ENCODE measurements at places on chromosomes 5 and 9.
A peak's percentile ranks its signal among the peaks of the same experiment; 100 is the strongest.

- DNase-seq, result no peak
Measured at GRCh38 chr5:139092741-139093343, 105.3 kb downstream of the SIL1 start.

DNA sequence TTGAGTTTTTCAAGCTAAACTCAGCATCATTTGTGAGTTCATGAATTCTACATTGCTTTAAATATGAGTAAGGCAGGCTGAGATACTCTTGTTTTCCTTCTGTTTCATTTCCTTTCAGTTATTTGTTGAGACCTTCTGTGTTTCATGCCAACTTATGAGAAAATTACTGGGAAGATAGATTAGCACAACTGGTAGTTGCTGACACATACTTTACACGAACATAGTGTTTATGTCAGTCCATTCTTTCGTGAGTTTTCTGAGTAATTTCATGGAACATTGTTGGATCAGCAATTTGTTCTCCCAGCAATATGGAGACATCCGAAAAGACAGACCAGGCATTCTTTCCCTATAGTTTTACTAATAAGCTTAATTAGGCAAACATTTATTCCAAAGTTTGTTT lies 102.0 kb upstream of the SMC5 start:
- no peak for DNase-seq

GRCh38 chr5:159252195-159252594 lies 10.9 kb upstream of the UBLCP1 start:
- DNase-seq, result no peak

DNA sequence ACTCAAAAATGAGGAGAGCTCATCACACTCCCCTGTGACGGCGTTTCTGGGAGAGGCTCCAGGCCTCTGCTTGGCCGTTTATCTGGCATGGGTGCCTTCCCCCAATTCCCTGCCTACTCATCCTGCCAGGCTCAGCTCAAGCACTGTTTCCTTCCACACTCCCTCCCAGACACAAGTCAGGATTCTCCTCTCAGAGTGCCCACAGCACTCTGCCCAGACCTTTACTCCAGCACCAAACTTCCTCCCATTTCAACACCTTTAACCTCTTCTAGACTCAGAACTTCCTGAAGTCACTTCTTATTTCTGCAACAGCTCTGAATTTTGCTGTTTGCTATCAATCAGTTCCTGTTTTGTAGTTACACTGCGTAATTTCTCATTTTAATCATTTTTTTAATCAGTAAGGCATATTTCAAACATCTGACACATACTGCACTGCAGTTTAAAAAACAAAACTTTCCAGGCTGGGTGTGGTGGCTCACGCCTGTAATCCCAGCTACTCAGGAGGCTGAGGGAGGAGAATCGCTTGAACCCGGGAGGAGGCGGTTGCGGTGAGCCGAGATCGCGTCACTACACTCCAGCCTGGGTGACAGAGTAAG lies 16.0 kb downstream of the TRMO start:
- no peak for DNase-seq

GRCh38 chr9:93593144-93593658 lies 16.8 kb downstream of the PHF2 start:
- no peak for DNase-seq

DNA sequence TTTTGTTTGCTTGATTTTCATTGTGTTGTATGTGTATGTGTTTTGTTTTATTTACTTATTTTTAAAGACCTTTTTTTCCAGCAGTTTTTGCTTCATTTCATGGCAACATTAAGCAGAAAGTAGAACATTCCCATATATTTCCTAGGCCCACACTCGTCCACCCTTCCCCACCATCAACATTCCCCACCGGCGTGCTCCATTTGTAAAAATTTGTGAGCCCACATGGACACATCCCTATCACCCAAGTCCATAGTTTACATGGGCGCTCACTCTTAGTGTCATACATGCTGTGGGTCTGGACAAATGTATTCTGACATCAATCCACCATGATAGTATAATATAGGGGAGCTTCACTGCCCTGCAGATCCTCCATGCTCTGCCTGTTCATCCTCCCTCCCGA lies 133.8 kb downstream of the ADAMTS16 start:
- DNase-seq, result no peak

DNA sequence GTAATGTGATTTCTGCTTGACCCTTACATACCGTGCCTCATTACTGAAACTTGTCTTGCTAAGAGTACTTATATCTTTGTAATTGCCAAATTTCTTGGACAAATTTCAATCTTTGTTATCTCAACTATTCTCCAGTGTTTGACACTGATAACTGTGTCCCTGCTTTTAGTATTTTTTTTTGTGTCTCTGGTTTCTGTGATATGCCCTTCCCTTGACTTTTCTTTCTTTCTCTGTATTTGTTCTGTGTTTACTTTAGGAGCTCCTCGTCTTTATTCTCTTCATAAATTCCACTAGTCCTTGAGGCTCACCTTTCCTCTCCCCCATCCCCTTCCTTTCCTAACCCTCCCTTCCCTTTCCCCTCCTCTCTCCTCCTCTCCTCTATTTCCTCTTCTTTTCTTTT lies 123.7 kb upstream of the FBXL17 start:
- DNase-seq, result no peak

DNA sequence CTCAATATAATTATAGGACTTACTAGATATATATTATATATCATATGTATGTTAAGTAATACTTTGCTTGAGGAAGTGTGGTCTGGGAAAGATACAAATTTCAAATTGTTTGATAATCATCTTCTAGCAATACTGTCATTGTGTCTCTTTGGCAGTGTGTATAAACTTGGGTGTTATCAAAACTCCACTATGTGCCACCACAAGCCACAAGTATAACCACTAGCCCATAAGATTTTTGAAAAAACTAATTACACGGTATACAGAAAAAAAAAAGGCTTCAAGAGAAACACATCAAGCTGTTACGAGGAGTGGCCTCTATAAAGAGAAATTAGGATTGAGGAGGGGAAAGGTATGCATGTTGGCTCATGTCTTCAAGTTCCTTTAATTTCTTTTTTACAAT lies 44.7 kb upstream of the PCSK5 start:
- no peak for DNase-seq

DNA sequence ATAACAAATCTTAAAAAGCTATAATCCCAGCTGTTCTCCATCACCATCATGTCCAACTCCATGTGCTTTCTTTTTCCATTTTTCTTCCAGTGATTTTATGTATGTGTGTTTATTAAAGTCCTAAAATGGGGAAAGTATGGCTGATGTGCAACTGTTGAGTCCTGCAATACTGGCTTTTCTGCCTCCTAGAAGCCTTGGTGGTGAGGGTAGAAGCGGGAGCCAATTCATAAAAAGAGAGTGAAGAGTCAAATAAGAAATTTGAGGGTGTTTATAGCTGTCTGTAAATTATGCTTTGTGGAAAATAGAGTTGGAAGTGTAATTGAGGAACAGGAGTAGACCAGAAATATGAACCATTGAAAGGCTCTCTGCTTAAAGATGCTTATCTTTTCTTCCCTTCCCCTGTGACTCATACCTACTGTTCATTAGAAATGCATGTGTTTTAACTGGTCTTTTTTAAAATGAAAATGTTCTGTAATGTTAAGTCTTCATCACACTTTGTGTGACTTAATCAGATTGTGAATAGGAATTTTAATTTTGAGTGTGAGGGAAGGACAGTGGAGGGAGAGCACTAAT lies 80.1 kb downstream of the ZCCHC7 start:
- DNase-seq, result no peak

DNA sequence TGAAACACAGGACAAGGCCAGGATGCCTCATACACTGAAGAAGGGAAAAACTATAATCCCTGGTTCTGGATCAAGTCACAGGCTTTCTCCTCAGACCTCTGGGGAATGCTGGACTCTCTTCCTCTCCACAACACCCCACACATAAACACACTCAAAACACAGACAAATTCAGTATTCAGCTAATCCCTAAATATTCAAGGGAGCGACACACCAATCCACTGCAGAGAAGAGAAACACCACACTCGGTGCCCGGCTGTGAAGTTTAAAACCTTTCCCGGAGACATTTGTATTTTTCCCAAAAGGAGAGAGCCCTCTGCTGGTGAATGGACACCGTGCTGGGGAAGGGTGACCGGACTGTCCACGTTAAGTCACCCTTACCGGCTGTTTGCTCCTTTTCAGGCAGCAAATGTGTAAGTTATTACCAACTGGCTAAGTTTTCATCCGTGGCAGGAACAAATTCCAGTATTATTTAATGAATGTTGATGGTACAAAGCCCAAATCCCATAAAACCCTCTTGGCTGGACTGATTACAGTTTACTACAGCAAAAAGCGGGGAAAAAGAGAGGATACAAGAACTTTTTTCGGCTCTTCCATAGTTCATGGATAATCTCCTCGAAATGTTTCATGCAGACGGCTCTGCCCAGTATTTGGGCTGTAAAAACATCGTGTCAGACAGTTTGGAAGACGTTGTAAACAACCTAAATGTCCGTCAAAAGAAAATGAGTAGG lies 130.9 kb upstream of the SLC30A5 start:
- DNase-seq, result peak; percentile 64

- no peak for DNase-seq
Measured at GRCh38 chr9:84512493-84512892, 157.0 kb upstream of the NTRK2 start.

DNA sequence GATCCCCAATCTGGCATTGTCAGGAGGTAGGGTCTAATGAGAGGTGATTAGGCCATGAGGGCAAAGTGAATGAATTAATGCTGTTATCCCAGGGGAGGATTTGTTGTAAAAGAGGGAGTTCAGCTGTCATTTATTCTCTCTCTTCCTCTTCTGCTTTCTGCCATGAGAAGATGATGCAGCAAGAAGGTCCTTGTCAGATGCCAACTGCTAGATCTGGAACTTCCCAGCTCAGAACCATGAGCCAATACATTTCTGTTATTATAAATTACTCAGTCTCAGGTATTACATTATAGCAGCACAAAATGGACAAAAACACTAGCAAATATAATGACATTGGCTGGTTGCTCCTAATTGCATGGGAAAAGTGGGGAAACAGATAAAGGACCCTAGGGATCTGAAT lies 15.6 kb upstream of the BICD2 start:
- DNase-seq, result no peak

DNA sequence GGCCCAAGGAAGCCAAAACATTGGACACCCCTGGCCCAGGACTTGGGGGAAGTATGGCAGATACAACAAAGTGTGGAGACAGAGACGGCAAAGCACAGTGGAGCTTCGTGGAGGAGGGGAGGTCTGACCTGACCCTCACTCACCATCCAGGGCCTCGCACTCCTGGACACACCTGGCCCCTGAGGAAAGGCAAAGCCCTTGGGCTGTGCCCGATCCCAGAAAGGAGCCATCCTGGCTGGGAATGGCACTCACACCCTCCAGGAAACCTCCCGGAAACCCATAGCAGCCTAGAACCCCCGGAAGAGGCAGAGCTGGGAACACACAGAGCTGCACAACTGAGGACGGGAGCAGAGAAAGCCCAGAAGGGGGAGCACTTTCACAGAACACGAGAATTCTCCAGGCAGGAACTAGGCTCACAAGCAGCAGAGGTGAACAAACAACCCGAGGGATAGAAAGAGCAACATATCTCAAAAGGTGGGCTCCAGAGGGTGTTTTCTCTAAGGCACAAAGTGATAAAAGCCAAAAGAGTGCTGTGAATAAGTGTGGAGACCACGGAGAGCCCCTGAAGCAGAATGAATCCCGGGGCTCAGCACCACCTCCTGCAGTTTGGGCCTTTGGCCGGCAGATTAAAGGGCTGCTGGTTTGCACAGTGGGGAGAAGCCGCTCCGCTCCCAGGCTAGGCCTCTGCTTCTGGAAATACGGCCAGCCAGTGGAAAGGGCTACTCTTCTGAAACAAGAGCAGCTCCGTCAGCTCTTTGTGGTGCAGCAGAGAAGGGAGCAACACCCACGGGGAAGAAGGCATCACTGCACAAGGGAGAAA lies 108.2 kb downstream of the UBE2R2 start:
- no peak for DNase-seq

DNA sequence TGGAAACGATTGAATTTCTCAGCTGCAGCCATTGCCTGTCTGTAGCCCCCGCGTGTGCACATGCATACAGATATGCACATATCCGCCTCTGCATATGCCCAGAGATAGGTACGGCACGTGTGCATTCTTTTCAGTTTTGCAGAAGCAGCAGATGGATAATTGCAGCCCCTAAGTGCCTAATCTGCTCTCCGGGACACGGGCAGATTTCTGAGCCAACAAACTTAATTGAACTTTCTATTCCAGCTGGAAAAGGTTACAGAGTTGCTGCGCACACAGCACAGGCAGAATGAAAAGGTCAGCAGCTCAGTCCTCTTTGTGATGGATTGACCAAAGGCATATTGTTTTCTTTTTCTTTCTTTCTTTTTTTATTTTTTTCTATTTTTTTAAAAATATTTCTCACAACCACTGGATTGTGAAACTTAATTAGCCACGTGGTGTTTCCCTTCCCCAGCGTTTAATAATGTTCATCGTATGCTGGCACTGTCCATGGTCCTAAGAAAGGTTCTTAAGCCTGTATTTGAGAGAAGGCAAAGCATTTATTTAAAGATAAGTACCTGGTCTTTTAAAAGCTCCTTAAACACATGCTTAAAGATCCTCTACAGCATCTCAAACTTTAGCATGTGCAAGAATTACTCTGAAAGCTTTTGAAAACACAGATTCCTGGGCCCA lies 270.2 kb upstream of the BRINP1 start:
- DNase-seq, result no peak

DNA sequence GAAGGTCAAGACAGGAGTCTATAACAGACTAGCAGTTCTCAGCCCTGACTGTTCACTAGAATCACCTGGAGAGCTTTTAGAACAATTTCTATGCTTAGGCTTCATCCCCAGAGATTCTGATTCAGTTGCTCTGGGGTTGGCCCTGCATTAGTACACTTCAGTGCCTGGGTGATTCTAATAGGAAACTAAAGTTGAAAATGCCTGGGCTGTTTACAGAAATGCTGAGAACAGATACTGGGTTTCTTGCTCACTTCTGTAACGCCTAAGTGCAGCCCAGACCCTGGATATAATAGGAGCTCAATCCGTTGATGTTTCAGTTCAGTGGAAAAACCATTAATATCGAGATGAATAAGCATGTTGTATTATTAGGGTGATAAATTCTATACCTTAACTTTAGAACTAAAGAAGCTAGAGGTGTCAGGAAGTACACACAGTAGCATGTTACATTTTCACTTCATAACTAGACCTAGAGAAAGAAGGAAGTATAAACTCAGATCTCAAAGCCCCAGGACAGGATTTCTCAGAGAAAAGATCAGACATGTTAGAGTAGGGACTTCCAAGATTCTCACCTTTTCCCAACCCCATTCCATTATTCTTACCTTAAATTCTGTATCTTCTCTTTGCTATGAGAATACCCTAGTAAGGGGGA lies 20.4 kb downstream of the HAVCR2 start:
- DNase-seq, result no peak

- peak; percentile 41 for DNase-seq
Measured at GRCh38 chr5:143041972-143042770, 272.0 kb downstream of the ARHGAP26 start.

GRCh38 chr5:139414581-139415130 lies 10.8 kb upstream of the SPATA24 start:
- no peak for DNase-seq

DNA sequence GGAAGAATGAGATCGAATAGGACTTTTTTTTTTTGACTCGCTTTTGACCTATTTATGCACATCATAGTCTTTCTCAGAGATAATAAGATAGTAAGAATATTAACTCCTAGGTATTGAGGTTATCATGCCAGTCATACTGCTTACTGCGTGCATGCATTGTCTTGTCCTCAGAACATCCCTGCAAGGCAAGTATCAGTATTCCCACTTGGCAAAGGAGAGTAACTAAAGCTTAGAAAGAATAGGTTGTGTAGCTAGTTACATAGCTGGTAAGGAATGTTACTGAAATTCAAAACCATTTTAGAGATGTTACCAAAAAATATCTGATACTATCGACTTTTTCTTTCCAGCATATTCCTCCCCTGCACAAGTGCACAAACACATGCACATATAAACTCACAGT lies 296.1 kb upstream of the CLINT1 start:
- DNase-seq, result no peak

GRCh38 chr5:39270225-39270848 lies 51.0 kb upstream of the FYB1 start:
- no peak for DNase-seq

Data from NCI-H748 treated with DMSO at 0.1 percent for 48 hours (cell line).